ENCODE measurements at places on chromosomes 6 and 20.

GRCh38 chr6:116051244-116051643, 9.4 kb downstream of the FRK start:
- no peak for DNase-seq

- DNase-seq, result no peak
Observed at GRCh38 chr6:107820338-107821261, 3.5 kb downstream of the SCML4 start.

GRCh38 chr20:46430921-46431712, 24.7 kb upstream of the ELMO2 start:
- DNase-seq, result no peak

DNA sequence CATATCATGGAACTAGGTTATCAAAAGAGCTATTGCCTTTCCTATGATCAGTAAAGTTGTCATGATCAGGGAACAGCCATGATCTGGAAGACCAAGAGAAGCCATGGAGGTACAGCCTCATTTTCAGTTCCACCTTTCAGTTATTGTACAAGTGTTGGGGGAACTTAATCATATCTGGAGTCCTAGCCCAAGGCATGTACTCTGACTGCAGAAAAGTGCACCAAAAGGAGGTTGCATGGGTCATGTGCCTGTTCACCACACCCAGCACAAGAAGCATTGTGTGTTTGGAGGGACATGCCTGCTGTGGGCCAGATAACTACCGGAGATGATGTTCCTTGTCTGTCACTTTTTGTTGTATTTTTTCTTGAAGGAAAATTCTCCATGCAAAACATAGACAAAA, 185.8 kb upstream of the MAN1A1 start:
- no peak for DNase-seq

DNA sequence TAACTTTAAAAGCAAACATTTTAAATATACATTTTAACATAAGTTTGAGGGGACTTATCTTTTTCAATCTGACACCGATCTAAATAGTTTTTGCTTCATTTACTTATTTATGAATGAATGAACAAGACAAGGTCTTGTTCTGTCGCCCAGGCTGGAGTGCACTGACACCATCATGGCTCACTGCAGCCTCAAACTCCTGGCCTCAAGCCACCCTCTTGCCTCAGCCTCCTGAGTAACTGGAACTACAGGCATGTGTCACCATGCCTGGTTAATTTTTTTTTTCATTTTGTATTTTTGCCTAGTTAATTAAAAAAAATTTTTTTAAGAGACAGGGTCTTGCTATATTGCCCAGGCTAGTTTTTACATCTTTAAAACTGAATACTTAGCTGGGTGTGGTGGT, 25.4 kb downstream of the FBXO9 start:
- DNase-seq, result no peak

DNA sequence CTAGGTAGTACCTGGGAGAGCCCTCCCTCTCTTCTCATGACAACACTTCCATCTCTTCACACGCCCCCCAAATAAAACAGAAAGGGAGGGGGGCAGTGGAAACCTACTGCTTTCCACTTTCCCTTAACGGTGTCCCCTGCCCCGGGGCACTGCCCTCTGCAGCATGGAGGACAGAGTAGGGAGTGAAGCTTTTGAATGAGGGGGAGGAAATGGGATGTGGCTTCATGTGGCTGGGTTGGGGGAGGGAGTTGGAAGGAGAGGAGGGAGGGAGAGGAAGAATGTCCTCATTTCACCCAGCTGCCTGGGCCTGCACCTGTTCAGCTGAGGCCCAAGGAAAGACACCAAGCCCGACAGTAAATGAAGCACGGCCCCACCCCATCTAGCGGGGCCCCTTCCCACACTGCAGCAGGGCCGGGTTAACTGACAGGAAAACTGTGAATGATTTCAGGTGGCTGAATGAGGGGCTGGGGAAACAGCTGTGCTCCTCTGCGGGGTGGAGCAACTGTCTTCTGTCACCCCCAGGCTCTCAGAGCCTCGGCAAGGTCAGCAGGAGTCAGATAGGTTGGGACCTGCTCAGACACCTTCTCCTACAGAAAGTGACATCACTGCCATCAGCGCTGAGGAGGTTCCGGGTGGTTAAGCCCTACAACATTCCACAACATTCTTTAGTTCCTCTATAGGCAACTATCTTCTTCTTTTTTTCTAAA, 40.0 kb upstream of the TAF8 start:
- no peak for DNase-seq

DNA sequence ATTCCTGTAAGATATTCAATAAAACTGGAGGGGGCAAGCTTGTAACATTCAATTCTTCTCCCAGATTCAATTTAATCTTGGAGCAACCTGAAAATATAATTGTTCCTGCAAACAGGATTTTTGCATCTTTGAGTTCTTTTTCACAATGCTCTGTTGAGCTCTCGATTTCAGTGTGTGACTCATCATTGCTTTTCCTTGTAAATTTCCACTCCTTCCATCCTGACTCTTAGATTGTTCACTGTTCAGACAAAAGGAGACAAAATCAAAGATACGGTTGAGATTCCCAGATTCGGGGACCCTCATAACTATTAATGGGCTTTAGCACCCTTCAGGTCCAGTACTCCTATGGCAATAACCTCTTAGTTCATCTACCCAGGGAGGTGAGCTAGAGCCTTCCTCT, 571.9 kb upstream of the CHD6 start:
- DNase-seq, result no peak

- no peak for DNase-seq
Observed at GRCh38 chr6:41638935-41639808, 904 bp downstream of the MDFI start.

- no peak for DNase-seq
Observed at GRCh38 chr20:47455133-47456040, 46.3 kb upstream of the NCOA3 start.

- DNase-seq, result no peak
Observed at GRCh38 chr6:107625264-107625663, 135.3 kb downstream of the SOBP start.

GRCh38 chr20:18056174-18057100, 1.3 kb downstream of the OVOL2 start:
- DNase-seq, result no peak

GRCh38 chr6:116251568-116252384, 2.1 kb downstream of the TSPYL4 start:
- DNase-seq, result no peak

GRCh38 chr6:116518621-116519368, 7.4 kb downstream of the CALHM5 start:
- DNase-seq, result no peak

DNA sequence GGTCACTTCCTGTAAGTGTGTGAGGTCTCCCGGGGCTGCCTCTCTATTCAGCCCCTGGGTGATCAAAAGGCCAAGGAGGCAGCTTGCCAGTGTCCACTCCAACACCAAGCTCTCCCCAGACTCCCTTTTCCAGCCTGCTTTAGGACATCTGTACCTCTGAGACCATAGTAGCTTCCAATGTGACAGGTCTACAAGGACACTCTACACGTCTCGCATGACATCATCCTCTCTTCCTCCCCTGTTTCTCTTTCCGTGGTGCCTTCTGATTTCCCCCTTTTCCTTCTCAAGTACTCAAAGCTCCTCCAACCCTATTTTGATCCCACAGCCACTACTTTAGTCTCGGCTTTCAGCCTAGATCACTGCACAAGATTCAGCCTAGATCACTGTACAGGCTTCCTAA, 26.4 kb downstream of the HLA-F start:
- DNase-seq, result no peak

GRCh38 chr6:91573826-91574416, 987.0 kb upstream of the MAP3K7 start:
- no peak for DNase-seq

- DNase-seq, result no peak
Observed at GRCh38 chr20:16533502-16533901, 39.7 kb downstream of the KIF16B start.

DNA sequence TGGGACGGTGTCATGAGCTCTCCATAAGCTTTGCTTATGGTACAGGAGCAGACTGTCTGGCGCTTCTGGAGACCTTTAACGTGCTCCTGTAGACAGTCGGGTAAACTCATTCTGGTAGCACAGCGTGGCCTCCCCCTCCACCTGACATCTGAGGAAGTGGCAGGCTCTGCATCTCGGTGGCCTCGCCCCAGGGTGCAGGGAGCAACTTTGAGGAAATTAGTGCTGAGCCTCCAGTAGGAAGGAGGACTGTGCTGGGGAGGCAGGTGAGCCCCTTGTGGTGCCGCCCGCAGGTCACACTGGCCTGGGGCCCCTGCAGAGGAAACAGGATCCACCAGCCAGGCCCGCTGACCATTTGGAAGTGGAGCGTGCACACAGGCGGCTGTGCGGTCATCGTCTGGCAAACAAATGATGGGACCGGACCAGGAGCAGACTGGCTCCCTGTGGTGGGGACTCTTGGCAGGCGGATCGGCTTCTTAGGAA, 57.9 kb downstream of the SYNJ2 start:
- DNase-seq, result no peak

- peak; percentile 25 for DNase-seq
Observed at GRCh38 chr6:24974182-24975171, 38.7 kb upstream of the RIPOR2 start.

- no peak for DNase-seq
Observed at GRCh38 chr6:150981095-150981494, 115.6 kb downstream of the MTHFD1L start.

GRCh38 chr6:10534419-10534762, 13.2 kb downstream of the GCNT2 start:
- DNase-seq, result no peak

DNA sequence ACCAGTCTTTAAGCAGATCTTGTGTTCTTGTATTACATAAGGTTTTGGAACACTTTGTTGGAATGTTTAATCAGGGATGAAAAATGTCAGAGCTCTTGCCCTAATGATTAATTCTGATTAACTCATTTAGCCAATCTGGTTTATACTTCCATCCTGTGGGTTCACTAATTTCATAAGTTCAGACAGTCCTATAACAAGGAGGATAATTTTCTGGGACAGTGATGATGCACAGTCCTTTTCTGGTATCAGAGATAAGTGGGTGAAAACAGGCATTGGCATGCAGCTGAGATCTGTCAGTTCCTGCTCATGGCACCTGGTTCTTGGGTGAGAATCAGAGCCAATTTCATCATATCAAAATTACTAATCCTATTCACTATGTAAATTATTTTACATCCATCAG, 125.0 kb upstream of the LAMA2 start:
- no peak for DNase-seq

- no peak for DNase-seq
Observed at GRCh38 chr6:85865420-85866369, 223.0 kb upstream of the SYNCRIP start.

DNA sequence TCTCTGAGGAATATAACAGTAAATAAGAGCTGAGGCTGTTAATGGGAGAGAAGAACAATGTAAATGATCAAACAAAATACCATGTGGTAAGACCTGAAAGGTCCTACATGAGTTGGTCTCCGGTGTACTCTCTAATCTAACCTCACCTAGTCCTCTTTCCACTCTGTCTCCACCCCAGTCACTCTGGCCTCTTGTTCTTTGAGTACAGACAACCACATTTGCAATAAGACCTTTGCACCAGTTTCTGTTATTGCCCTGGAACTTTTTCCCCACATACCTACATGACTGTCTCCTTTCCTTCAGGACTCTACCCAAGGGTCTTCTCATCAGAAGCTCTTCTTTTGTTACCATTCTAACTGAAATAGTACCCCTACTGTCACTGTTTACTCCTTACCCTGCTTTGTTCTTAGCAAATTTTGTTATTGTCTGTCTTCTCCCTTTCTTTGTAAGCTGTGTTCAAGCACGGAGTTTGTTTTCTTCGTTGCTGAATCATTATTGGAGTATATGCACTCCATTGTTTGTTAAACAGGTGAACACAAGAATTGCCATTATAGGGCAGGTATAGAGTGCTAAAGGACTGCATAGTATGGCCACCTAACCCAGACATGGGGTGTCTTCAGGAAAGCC, 37.3 kb downstream of the MAPK14 start:
- DNase-seq, result no peak

DNA sequence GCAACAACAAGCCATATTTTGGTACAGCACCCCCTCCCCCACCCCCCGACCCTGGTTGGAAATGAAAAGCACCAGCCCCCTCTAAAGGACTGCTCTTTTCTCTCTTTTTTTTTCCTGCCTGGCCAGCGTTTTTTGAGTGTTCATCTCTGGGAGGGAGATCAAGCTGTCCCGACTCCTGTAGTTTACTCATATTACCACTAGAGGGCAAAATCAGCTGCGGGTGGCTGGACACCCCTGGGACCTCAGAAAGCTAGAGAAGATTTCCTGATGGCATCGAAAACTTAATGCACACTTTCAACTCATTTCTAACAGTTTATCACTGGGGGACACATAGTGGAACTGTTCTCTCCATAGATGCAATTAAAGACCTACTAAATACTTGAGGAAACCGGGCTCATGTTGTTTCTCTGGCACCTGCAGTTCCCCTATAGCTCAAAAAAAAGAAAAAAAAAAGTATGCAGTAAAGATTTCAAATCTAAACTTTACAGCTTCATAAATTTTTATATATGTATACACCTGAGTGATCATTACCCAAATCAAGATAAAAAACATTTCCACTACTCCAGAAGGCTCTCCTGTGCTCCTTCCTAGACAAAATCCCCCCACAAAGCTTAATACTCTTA, 24.4 kb downstream of the CNBD2 start:
- peak; percentile 2 for DNase-seq

GRCh38 chr20:59400708-59401107, 100.3 kb downstream of the EDN3 start:
- DNase-seq, result no peak

GRCh38 chr20:45465491-45466266, 3.9 kb upstream of the WFDC2 start:
- DNase-seq, result no peak

GRCh38 chr20:57108742-57109570, 157.5 kb downstream of the BMP7 start:
- DNase-seq, result no peak

- DNase-seq, result no peak
Observed at GRCh38 chr6:169487579-169488436, 214.0 kb downstream of the WDR27 start.

GRCh38 chr6:93177438-93177837, 241.9 kb downstream of the EPHA7 start:
- no peak for DNase-seq
